Kidney glomerular epithelial cell (primary cell): ENCODE measurements at places on chromosomes 16 and 17.

- no peak for DNase-seq
Observed at GRCh38 chr17:45688353-45688752, 95.8 kb upstream of the CRHR1 start.

GRCh38 chr17:50066995-50067394 is 11.1 kb downstream of the ITGA3 start:
- no peak for DNase-seq

DNA sequence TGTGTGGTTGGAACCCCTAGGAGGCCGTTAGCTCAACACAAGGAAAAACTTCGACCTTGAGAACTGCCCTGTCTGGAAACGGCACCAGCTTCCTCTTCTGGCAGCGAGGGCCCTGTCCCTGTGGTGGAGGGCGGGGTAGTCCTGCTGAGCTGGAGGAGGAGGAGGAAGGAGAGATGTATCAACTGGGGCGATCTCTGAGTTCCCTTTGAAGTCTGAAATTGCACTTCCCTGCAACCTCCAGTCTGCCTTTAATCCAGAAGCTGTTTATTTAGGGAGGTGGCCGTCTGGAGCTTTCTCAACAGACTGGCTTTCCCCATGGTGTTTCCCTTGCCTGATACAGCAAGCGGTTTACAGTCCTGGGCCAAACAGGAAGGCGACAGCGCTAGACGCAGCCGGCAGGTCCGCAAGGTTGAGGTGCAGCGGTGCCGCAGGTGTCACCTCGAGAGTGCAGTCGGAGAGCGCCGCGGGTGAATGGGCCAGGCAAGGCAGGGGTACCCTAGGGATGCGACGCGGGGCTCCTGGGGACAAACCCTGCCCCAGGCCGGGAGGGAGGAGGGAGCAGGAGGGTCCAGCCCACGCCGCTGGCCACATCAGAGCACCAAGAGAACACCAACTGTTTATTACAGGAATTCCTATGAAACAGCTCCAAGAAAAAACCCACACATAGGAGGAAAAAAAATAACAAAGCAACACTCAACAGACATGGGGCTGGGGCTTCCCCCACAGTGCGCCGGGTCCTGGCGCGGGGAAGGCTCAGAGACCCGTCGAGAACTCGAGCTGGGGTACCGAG is 11.4 kb upstream of the MRPS23 start:
- peak; percentile 57 for DNase-seq

GRCh38 chr17:48539177-48539576 is 5.7 kb downstream of the HOXB2 start:
- DNase-seq: peak; percentile 92

- DNase-seq: no peak
Observed at GRCh38 chr17:78878871-78879527, 24.0 kb downstream of the CEP295NL start.

DNA sequence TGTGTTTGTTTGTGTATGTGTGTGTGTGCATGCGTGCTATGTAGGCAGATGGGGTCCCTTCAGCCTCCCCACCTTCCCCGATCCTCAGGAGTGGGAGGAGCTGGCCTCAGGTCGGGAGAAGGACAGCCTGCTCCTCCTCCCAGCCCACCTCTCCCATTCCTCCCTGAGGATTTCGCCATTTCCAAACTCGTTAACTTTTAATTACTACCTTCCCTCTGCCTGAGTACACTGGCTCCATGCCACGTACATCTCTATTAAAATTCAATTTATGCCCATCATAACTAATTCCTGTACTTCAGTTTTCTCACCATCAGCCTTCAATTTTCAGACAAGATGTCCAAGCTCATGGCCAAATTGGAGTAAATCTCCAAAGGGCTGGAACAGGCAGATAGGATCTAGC is 148.6 kb downstream of the SDK2 start:
- DNase-seq: no peak

DNA sequence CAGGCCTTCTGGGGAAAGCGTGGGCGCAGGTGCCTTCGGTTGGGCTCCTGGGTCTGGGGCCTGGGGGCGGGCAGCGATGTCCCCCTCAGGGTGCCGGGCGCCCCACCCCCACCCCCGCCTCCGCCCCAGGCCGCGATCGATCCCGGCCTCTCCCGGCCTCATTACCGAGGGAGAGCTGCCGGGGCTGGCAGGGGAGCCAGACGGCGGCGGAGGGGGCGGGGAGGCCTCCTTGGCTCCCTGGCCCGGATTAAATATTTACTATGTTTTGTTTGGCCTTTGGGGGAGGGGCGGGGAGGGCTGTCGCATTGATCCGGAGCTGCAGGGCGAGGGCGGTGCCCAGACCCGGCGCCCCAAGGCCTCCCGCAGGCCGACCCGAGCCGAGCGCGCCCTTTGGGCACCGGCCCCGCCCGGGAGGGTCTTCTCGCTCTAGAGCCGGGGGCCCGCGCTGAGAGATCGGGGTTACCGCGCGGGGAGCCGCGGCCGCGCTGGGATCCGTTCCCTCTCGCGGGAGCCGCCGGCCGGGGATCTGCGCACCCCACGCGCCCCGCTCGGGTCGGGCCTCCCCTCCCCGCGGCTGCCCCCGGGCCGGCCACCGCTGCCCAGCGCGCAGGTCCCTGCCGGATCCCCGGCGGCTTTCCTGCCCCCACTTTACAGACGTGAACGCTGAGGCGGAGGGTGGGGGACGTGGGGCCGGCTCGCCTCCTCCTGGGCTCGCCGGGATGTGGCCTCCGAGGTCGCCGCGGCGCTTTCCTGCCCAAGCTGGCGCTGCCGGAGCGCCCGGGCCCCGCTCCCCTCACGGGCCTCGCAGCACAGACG is 27.0 kb downstream of the RTN4RL1 start:
- DNase-seq: no peak

- DNase-seq: no peak
Observed at GRCh38 chr17:42779936-42780850, at the start of gene WNK4. TSS of gene WNK4 (plus strand) at chr17:42780610. CDS start at chr17:42780699, 89 bp downstream.

GRCh38 chr17:78294776-78295175 is 63.3 kb downstream of the TMEM235 start:
- DNase-seq: no peak

DNA sequence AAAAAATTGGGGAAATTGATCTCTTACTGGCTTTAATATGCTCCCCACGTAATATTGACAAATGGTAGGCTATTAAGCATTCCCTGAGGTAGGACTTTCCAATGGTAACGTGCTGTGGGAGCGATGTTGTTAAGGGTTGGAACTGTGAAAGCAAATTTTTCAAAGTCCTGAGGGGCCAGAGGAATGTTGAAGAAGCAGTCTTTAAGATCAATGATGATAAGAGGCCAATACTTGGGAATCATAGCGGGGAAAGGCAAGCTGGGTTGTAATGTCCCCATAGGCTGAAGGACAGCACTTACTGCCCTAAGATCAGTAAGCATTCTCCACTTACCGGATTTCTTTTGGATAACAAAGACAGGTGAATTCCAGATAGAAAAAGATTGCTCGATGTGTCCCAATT is 69.6 kb upstream of the ARL4D start:
- no peak for DNase-seq

DNA sequence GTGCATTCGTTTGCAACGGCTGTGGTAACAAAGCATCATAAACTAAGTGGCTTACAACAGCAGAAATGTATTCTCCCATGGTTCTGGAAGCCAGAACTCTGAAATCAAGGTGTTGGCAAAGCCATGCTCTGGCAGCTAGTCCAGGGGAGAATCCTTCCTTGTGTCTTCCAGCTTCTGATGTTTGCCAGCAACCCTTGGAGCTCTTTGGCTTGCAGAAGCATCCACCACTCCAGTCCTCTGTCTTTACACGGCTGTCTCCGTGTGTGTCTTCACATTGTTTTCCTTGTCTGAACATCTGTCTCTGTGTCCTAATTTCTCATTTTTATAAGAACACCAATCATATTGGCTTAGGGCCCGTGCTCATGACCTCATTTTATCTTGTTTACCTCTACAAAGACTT is 265.3 kb upstream of the HSBP1 start:
- DNase-seq: no peak

DNA sequence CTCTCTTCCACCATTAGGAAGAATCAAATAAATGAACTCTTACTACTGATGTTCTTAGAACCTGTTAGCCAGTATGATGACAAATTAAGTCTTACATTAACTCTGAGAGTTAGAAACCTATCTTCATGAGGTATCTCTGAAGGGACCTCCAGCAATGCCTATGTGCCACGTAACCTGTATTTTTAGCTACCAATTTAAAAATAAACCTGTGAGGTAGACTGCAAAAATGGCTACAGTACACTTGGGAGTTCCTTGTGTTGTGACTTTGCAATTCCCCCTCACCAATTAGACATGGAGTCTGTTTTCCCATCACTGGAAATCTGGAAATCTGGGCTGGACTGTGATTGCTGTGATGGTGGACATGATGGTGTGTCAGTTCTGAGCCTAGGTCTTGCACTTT is 143.7 kb upstream of the MPHOSPH6 start:
- DNase-seq: no peak

DNA sequence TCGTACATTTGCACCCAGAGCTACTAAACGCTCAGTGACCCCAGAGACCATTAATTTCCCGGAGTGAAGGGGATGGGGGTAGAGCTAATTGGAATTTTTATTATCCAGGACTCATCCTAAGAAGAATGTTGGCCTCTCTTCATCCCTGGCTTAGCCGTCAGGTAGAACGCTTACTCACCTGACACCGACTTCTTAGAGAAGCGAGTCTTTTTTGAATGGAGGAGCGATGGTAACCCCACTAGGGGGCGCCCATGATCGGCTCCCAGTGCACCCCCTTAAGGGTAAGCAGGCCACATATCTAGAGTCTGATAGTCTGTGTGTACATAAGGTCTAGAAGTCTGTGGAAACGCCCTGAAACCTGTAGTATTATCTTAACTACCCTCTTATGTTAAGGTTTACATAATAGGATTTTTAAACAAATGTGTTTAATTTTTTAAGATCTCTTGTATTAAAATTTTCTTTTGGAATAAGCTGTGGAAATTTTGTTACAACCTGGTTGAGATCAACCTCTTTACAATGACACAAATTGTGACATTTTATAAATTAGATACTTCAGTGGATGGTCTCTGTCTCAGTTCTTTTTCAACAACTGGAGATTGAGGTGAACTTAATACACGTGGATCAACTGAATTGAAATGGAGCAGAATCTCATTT is 229.8 kb downstream of the CPPED1 start:
- DNase-seq: peak; percentile 15

DNA sequence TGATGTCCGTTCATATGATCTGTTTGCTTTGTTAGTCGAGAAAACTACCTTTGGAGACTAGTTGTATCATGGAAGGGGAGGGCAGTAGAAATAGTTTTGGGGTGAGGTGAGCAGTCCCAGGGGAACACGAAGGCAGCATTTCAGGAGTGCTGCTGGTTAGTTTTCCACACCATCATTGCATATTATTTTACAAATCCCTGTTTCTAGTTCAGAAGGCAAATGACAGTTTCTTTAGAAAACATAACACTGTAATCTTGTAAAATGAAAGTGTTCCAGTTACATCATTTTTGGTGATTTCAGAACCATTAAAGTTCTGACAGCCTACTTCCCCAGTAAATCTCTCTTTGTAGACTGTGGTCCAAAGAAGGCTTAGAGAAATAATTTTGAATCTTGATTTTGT is 25.4 kb downstream of the BANP start:
- no peak for DNase-seq

DNA sequence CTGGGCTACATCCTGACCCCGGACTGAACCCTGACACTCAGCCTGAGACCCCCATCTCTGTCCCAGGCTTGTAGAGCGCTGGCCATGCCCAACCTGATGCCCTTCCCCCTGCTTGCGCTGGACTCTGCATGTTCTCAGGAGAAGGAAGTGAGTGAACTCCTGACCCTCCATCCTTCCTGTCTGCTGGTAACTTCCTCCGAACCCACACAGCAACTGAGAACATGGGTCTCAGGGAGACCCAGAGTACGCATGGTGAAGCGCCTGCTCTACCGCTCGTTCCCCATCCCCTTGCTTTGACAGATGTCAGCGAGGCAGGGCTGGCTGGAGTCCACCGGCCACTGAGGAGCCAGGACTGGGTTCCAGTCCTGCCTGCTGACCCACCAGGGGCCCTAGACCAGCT is 6.1 kb downstream of the CAMKK1 start:
- no peak for DNase-seq

DNA sequence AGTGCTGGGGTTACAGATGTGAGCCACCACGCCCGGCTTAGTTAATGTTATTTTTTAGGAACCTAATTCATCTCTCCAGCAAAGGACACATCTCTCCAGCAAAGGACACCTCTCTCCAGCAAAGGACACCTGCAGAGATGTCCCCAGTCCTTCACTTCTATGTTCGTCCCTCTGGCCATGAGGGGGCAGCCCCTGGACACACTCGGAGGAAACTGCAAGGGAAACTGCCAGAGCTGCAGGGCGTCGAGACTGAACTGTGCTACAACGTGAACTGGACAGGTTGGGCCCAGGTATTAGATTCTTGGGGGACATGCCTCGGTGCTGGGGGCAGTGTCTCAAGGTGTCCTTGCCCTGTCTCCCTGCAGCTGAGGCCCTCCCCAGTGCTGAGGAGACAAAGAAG is 4.7 kb downstream of the PFAS start:
- DNase-seq: no peak

DNA sequence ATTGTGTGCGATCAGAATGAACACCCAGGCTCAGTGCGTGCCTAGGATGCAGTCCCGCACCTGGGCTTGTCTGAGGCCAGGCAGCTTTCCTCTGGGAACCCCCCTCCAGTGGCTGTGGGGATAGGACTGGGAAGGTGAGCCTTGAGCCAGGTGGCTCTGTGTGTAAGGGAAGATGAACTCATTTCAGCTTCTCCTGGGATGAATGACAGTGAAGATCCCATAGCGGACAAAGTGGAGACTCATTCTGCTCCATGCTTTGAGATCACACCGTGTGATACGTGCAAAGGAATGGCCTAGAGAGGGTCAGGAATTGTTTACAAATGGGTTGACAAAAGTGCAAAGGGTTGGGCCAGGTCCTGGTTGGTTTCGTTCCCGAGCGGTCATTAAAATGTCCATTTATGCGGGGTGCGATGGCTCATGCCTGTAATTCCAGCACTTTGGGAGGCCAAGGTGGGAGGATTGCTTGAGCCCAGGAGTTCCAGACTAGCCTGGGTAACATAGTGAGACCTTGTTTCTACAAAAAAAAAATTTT is 15.8 kb downstream of the GPRC5C start:
- DNase-seq: no peak

DNA sequence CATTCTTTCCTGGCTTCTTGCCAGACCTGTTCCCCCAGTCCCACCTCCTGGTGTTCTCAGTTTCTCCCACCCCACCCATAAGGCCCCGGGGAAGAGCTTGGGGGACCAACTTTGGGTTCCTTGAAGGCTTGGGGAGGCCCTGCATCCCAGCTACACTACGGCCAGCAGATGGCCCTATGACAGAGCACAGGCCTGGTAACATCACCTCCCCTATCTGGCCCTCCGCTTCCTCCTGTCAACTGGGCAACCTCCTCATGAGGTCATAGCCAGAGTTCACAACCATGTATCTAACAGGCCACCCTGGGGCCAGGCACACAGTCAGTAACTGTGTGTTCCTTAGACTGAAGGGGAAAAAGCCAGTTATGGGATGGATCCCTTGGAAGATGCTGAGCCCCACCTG is 31.4 kb downstream of the MYO15A start:
- DNase-seq: no peak

- peak; percentile 48 for DNase-seq
Observed at GRCh38 chr17:40548982-40549685, 16.1 kb downstream of the CCR7 start.

- DNase-seq: no peak
Observed at GRCh38 chr17:2035541-2036488, 5.9 kb downstream of the DPH1 start.
